ENCODE measurements at places on chromosomes 12 and 14.

- no peak for DNase-seq
These were observed 366.1 kb upstream of the TMPO start for GRCh38 chr12:98149270-98149669.

DNA sequence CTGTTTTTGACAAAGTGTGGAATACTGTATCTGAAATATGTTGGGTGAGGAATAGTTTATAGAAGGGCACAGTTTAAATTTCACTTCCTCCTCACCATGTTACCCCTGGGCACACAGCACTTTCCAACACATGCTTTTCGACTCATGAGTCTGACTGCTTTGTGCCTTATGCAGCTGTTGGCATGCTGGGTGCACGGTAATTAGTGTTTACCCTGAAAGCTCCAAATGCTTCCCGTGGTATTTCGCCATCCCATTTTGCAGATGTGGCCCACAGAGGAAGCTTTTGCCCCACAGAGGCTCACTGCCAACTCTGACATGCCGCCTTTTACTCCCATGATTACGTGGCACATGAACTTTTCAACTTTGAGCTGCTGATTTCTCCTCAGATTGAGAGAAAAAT, 168.6 kb downstream of the PRKCH start:
- DNase-seq: no peak

DNA sequence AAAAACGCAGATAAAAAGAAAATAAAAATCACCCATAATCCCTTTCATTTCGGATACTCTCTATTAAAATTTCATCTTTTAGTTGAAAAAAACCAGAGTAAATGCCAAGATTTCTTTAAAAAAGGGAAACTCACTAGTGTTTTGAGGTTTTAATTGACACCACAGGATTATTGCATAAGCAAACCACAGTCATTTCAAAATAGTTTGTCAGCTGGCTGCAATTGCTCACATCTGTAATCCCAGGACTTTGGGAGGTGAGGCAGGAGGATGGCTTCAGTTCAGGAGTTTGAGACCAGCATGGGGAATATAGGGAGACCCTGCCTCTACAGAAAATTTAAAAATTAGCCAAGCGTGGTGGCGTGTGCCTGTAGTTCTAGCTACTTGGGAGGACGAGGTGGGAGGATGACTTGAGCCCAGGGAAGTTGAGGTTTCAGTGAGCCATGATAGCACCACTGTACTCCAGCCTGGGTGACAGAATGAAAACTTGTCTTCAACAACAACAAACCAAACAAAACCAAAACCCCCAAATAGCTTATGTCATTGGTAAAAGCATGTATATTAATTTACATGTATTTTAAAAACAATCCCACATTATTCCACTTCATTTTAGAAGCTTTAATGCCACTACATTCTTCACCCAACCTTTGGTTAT, 48.8 kb downstream of the SYNE2 start:
- DNase-seq: no peak

DNA sequence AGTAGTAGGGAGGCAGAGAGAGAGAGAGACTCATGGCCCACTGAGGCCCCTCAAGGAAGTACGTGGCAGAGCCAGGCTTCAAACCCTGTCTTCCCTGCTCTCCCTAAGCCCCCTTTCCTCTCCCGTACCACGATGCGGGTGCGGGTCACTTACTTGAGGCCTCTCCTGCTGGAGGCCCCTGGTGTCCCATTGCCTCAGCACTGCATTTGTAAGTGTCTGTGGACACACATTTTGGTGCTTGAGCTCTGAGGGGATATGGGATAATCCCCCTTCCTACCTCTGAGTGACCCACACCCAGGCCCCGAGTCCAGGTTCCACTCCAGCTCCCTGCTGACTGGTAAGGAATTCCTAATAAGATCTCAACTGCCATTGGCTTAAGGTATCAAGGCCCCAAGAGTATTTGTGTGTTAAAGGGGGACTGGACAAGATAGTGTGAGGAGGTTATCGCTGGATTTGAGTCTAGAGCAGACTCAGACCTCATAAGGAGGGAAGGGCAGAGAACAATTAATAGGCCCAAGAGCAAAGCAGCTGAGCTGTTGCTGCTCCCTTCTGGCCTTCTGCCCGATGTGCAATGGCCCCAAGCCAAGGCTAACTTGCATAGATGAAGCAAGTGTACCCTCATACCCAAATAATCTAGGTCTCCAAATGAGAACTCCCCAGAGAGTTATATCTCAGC, 71.9 kb downstream of the CRACR2A start:
- DNase-seq: no peak

DNA sequence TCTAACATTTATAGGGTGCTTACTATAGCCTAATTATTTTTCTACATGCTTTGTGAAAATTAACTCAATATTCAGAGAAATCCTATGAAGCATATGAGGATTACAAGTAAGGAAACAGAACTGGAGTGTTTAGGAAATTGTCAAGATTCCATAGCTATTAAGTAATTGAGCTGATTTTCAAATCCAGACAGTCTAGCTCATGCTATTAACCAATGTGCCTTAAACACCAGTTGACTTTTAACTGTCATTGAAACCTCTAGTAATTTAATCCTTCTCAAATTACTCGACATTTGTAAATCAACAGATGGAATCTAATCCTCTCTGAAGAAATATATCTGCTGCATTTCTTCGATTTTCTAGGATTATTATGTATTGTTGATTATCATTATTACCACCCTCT, 488.9 kb downstream of the MDGA2 start:
- DNase-seq: no peak

GRCh38 chr12:26872625-26873024, 39.6 kb upstream of the ITPR2 start:
- DNase-seq: no peak

DNA sequence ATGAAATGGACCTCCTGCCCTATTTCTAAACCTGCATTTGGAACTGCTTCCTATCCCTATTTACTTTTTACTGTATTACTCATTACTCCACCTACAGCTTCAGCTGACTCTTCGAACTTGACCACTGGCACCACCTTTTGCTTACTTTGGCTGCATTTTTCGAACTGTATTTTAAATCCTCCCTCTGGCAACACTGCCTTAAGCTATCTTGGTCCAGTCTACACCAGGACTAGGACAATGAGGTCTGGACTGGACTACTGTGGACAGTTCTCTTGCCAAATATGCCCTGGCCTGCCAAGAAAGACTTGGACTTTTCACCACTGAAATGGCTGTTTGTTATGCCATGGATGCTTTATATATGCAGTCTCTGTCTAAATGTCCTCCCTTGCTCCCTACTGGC, 328.1 kb downstream of the BTG1 start:
- peak; percentile 9 for DNase-seq

- no peak for DNase-seq
These were observed 117.4 kb upstream of the VASH1 start for GRCh38 chr14:76643887-76644286.

GRCh38 chr14:35766700-35767082, 42.4 kb downstream of the RALGAPA1 start:
- no peak for DNase-seq

DNA sequence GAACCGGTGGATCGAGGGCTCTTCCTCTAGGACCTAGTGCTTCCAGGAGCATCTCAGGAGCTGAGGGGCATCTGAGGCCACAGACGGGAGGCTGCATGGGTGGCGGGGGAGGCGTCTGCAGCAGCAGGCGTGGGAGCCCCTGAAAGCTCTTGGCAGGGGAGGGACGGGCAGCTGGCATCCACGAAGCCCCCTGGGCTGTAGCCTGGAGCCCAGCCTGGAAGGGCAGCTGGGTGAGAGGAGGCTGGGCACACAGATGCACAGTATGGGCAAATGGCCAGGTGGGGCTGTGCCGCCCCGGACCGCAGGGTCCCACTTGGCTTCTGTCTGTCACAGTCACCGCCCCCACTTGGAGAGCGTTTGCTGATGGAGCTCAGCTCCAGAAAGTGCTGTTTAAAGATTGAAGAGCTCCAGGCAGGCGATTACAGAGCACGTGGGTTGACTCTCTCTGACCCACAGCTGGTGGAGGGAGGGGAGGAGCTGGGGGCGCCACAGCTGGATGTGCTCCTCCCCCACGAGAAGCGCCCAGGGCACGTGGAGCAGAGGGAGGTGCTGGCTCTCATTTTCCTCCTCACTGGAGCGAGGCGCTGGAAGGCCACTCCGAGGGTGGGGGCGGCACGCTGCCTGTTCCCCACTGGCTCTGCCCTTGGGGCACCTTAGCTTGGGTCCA, 155.0 kb upstream of the C14orf180 start:
- DNase-seq: no peak

- no peak for DNase-seq
These were observed 83.6 kb downstream of the NOS1 start for GRCh38 chr12:117277875-117278274.

- DNase-seq: no peak
These were observed 1.7 kb downstream of the ARMH4 start for GRCh38 chr14:58150243-58150805.

DNA sequence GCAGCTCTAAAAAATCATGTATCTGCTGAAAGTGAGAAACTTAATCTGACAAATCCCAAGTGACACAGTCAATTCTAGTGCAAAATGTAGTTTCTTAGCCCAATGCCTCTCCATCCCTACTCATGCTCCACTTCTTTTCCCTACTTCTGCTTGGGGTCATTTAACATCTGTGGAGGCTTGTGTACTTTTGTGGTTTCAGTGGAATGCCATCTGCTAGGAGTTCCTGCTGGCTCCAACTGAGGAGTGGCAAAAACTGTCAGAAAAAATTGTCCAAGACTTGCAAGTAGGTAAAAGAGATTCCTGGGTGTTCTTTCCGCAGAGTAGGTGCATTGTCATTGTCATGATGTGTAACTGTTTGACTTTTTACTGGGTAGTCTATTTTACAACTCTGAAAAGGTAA, 12.5 kb upstream of the AVPR1A start:
- no peak for DNase-seq

DNA sequence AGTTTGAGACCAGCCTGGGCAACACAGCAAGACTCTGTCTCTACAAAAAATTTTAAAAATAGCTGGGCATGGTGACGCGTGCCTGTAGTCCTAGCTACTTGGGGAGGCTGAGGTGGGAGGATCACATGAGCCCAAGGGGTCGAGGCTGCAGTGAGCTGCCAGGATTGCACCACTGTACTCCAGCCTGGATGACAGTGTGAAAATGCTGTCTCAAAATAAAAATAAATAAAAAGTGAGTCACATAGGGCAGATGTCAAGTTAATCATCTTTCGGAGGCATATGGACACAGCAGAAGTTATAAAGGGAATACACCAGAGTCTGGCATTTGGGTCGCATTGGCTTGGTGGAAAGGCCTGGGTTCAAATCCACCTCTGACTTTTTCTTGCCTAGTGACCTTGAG, 92.7 kb downstream of the PHETA1 start:
- no peak for DNase-seq

DNA sequence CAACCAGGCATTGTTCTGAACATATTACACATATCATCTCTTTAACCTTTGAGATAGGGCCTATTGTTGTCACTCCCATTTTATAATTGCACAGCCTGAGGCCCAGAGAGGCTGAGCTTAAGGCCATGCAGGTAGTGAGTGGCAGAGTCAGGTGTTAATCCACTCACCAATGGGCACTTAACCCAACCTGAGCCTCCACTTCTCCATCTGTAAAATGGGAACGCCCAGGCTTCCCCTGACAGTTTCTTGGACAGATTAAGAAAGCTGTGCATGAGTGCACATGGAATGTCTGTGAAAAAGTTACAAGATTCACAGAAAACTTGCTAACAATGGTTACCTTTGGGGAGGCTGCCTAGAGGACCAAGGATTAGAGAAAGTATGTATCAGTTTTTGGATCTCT, 32.9 kb downstream of the ESRRB start:
- no peak for DNase-seq

Measured in T47D (cell line).